ENCODE measurements at places on chromosomes 16 and 17. TPM values are rescaled to one million over a fixed set of nuclear protein-coding genes. Genes with fewer than 3 reads are reported as not detected.

DNA sequence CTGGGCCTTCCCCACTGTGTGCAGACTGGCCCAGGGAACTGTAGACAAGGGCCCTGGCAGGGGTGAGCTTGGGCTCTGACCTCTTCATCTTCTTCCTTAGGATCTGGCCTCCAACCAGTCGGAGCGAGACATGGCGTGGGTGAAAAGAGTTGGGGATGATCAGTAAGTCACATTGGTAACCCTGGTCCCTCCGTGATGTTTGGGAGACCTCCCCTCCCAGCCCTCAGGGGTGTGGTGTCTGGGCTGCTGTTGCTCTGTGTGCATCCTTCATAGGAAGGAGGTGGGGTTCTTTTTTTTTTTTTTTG, 5.5 kb downstream of the TBKBP1 start:
- DNase-seq, result no peak

DNA sequence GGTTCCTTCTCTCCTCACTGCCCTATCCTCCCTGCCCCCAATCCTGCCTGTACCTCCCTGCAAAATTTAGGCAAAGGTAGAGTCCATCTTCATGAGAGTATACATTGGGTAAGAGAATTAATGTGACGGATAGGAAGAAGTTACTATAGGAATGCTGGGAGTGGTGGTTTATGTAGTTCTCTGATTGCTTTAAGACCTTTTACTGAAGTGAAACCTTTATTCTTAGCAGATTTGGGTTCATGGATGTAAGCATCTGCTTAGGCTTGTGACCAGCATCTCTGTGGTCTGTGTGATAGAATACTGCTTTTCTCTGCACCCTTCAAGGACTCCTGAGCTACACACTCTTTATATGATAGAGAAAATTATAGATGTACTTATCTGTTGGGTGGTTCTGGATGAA, 127.3 kb downstream of the PRKCA start:
- DNase-seq, result no peak

Gene MRPL58
- total RNA-seq, result 18.6 TPM

Gene OTOA
- total RNA-seq, result not detected

Gene CMC2
- total RNA-seq, result 19.1 TPM

All from ovary (tissue), 10 donors.